Activated naive CD4-positive, alpha-beta T cell treated with anti-CD3 and anti-CD28 coated beads for 36 hours (primary cell): ENCODE measurements at places on chromosomes 12 and 14. TPM values are rescaled to one million over a fixed set of nuclear protein-coding genes. Genes with fewer than 3 reads are reported as not detected.

GRCh38 chr12:104575442-104576186 lies 118.9 kb downstream of the CHST11 start:
- DNase-seq: no peak
- H3K36me3 ChIP-seq: peaks cover 12% of the 10 kb centered on the region
- no peak overlapping the region for H3K4me3 ChIP-seq
- H3K27ac ChIP-seq: no peak overlapping the region
- no peaks in the 10 kb centered on the region for H3K27me3 ChIP-seq

The SLC4A8 gene
- 0.89 TPM for total RNA-seq

DNA sequence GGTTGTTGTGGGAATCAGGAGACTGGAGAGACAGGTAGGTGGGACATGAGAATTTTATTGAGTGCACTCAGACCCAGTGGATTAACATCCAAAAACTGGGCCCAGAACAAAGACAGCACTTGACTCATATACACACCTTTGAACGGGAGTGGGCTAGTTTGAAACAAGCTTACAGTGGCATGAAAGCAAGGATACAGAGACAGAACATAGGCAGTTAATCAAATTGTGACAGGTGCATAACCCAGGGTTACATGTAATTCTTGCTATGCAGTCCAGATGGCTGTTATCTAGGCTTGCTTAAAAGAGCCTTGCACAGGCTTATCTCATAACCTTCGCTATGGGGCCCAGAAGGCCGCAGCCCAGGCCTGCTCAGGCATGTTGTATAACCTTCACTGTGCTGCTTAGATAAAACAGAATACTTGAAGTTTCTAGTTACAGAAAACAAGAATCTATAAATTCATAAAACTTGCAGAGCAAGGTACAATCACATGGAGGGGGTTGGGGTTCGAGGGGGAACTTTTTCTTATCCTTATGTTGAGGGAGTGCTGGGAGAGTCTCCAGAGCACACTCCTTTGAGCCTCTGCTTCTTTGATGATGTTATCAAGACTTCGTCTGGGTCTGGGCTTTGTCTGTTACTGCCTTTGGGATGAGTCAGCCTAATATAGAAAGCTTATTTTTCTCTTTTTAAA lies 81.7 kb downstream of the TNFAIP2 start:
- no peaks in the 10 kb centered on the region for H3K4me1 ChIP-seq
- no peak overlapping the region for H3K4me3 ChIP-seq
- no peak for DNase-seq

The BHLHE41 gene
- not detected for total RNA-seq

DNA sequence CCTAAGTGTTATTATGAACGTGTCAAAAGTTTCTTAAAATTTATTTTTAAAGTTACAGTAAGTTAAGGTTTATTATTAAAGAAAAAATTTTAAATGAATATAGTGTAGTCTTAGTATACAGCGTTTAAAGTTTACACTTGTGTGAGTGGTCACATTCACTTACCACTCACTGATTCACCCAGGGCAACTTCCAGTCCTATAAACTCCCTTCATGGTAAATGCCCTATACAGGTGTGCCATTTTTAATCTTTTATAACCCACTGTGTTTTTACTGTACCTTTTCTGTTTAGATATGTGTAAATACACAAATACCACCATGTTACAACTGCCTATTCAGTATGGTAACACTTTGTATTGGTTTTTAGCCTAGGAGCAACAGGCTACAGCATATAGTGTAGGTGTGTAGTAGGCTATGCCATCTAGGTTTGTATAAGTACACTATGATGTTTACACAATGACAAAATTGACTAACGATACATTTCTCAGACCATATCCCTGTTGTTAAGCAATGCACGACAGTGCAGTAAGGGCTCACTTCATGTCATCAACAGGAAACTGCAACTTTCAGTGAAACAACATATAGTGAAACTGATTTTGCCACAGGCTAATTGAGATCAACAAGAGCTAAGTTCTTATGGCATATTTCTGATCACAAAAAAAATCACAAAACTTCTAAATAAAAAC lies 112.0 kb upstream of the TMCC3 start:
- H3K27me3 ChIP-seq: no peaks in the 10 kb centered on the region
- no peaks in the 10 kb centered on the region for H3K36me3 ChIP-seq
- H3K27ac ChIP-seq: no peak overlapping the region
- H3K4me3 ChIP-seq: no peak overlapping the region
- no peak for DNase-seq
